ENCODE measurements at places on chromosomes 6 and 20.

DNA sequence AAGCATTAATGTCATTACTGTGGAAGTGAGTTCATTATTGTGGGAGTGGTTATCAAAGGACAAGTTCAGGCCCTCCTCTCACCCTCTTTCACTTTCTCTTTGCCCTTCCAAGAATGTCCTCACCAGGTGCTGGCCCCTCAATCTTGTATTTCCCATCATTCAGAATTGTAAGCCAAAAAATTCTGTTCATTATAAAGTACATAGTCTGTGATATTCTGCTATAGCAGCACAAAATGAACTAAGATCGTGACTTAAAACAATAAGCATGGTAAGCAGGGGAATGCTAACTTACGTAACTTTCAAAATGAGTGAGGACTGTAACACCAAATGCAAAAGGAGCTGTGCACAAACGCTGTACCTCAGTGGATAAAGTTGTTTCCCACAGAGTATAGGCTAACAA is 515.7 kb upstream of the BTBD3 start:
- no peak for DNase-seq

- DNase-seq: no peak
Observed at GRCh38 chr20:22583773-22584521, 425 bp downstream of the FOXA2 start.

GRCh38 chr20:50514750-50515149 is 4.6 kb downstream of the PTPN1 start:
- DNase-seq: no peak

DNA sequence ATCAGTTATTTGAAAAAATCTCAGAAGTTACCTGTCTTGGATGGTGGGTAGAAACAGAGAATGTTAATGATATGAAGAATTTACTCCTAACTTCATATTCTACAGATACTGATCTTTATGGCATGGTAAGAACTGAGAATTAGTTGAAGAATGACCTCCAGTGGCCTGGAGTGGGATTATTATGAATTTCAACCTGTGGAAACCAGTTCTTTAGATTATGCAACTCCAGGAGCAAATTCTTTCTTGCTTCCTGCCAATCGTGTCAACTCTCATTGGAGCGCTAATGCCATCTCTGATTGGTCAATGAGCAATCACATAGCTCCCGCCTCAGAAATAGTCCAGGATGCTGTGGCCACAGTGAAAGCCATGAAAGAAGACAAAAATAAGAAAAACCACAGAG is 40.6 kb downstream of the LYRM2 start:
- DNase-seq: peak; percentile 39

DNA sequence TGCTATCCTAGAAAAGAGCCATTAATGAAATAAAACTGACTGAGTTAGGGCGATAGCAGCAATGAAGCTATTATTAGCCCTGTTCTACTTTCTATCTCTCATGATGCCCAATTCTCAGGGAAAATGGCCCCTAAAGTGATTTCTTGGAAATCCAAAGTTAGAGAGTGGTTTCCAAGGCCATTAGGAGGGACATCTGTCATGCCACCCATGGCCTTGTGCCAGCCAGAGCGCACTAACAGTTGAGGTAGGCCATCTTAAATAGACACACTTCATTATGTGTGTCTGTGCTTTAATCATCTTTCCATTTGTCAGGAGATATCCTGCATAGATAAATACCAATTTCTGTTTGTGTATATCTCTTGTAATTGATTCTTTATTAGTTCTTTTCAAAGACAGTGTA is 261.6 kb downstream of the NRN1 start:
- DNase-seq: no peak

- DNase-seq: no peak
Observed at GRCh38 chr20:61891916-61892649, 173.6 kb downstream of the TAF4 start.

- no peak for DNase-seq
Observed at GRCh38 chr20:289693-290083, 862 bp downstream of the C20orf96 start.

GRCh38 chr6:57421503-57421902 is 104.1 kb downstream of the PRIM2 start:
- no peak for DNase-seq

GRCh38 chr20:38473367-38473795 is 738 bp downstream of the RALGAPB start:
- no peak for DNase-seq

DNA sequence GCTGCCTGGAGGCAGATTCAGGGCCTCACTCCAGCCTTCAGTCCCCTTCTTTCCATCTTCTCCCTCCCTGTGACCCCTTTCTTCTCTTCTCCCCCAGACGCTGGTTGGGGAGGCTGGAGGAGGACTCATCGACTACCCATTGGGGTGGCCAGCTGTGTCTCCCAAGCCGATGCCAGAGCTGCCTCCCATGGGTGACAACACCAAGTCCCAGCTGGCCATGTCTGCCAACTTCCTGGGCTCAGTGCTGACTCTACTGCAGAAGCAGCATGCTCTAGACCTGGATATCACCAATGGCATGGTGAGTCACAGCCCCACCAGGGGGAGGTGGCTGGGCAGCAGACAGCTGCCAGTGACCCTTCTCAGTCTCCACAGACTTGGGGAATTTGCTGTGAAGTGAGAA is 12.9 kb downstream of the BPIFB4 start:
- no peak for DNase-seq

GRCh38 chr20:1941226-1941625 is 46.0 kb downstream of the SIRPA start:
- DNase-seq: no peak

GRCh38 chr20:39210341-39211036 is 248.3 kb downstream of the DHX35 start:
- DNase-seq: no peak
